ENCODE measurements at places on chromosomes 2 and 18.

DNA sequence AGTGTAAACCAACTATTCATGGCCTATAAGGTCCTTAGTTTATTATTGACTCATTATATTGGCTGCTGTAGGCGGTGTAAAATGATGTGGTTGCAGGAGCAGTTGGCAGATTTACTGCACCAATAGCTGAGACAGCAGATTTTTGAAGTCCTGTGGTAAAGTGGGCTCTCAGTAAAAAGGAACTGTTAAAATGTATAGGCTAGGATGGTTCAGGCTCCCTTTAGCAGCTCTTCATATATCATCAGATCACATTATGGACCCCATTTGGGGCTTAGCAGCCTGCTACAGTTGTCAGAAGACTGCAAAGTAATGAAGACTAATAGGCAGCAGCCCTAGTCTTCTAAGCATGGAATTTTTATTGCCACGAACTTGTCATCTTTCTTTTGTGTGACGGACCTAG is 27.8 kb downstream of the MTX2 start:
- DNase-seq = no peak

DNA sequence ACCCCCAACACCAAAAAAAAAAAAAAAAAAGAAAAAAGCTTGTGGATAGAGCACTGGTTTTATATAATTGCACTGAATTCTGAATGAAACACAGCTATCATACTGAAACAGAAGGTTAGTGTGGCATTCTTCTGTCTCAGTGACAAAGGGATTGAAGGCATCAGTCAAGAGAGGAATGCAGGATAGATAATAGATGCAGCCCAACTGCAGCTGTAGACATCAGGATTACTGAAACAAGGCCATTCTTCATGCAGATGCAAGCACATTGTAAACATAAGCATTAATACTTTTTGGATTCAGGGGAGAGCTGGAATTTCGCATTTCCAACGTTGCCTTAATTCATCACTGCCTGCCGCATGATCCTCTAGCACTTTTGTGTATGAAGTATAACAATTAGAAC is 897.4 kb upstream of the KLHL29 start:
- DNase-seq = no peak

- DNase-seq = no peak
These were observed 59.5 kb downstream of the LHCGR start for GRCh38 chr2:48695991-48696390.

- DNase-seq = peak; percentile 64
These were observed 56.7 kb upstream of the MSTN start for GRCh38 chr2:190119257-190119656.

- DNase-seq = no peak
These were observed 52.2 kb upstream of the TSPYL6 start for GRCh38 chr2:54308186-54308585.

DNA sequence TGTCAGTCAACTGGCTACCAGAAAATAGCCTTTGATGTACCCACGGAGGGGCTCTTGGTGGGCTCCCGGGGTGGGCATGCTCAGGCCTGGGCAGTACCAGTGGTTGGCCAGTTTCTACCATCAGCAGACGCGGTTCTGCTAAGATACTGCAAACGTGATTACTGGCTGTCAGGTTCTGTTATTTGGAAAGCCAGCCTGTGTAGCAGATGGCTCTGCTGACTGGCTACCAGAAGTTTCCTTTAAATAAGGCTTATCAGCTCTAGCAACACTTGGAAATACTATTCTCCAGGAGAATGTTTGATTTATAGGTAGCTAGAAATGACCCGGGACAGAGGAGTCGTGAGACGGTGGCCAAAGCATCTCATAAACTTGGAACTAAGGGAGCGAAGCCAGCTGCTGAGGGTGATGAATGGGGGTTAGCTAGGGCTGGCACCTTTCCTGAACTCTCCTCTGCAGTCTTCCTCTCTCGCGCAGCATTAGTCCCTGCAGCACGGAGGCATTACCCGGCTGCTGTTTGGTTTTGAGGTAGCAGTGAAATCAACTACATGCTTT is 171.9 kb downstream of the AGAP1 start:
- no peak for DNase-seq

DNA sequence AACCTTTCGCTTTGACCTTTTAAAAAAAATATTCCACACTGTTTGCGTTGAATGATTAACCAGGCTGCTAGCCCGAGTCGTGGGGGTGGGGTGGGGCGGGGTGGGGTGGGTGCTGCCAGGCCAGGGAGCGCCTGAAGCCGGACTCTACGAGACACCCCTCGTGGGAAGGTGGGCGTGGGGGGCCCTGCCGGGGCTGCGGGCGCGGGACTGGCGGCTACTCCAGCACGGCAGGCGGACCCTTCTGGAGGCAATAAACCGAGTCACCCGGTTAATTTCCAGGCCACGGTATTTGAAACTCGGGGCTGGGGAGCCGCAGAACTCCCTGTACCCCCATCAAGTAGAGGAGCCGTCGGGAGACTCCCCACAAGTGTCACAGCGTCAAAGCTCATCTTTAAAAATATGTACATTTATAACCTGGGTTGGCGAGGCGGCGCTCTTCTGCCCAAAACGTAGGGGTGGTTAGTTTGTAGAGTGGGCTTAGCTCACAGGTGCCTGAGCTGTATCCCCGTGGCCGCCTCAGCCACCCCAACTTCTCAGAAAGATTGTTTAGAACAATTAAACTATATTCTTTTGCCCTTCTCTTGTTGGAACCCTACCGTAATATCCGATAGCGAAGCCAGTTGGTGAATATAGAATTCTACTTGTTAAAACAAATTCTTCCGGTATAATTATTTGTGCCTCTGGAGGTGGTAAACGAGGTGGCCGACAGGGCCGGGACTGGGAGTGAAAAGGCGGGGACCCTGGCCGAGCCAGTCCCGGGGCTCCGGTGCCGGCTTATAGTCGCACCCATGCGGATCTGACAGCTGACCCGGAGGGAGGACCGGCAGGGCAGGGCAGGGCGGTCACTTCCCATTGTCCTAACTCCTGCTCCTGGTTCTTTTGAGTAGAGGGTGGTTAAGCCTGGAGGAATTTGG is 1.4 kb downstream of the B3GNT2 start:
- peak; percentile 49 for DNase-seq

- peak; percentile 29 for DNase-seq
These were observed 144.8 kb downstream of the ARHGAP28 start for GRCh38 chr18:6874315-6874714.

GRCh38 chr2:153308466-153308865 is 170.1 kb downstream of the RPRM start:
- DNase-seq = no peak

- no peak for DNase-seq
These were observed 31.6 kb downstream of the KCNG2 start for GRCh38 chr18:79829136-79829854.

DNA sequence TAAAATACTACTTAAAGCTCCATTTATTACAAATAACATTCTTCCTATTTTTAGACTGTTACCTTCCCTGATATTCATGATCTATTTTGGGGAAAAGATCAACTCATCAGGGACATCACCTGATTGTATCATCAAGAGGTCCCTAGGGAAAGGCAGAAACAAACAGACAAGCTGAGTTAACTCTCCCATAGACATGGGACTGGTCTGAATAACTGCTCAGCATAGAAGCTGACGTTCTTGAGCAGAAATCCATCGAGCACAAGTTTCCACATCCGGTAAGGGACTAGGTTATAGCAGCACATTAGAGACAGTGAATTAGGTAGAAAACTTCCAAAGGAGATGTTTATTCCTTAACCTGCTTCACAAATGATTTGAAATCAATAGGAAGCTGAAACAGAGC is 1100.4 kb upstream of the SLC39A10 start:
- no peak for DNase-seq

GRCh38 chr2:152247337-152247695 is 71.8 kb upstream of the STAM2 start:
- DNase-seq = no peak

DNA sequence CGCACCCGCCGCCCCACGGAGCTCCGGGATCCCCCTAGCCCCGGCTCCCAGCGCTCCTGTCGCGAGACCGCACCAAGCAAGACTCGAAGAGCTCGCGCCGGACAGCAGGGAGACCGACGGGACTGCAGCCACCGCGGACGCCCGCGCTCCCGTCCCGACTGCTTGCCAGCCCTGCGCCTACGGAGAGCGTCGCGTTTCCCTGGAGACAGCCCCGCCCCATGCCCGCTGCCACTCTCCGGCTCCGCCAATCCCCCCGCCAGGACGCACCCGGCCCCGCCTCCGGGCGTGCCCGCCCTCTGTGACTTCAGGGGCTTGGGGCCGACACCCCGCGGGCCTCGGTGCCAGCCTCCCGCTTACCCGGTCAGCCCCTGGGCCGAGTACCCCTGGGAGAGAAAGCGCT is at the start of gene ANKMY1:
ANKMY1 (minus strand) TSS at position 181 of the 400 bp plus-strand sequence. CDS start 653 bp downstream, outside the sequence.
- peak; percentile 88 for DNase-seq

DNA sequence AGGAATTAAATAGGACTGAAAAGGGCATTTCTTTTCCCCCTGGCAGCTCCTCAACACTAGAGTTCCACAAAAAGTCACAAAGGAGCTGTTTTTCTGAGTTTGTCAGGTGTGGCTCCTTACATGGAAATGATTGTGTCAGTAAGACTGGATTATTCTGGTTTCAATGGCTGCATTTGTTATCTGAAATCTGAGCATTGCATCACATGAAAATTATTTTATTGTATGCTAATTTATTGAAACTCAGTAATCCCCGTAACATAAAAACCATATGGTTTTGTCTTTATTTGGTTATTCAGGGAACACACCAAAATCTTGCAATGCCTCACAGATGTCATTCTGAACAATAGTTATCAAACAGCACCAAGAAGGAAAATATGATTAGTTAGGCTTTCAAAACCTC is 439.7 kb upstream of the TNP1 start:
- DNase-seq = no peak

DNA sequence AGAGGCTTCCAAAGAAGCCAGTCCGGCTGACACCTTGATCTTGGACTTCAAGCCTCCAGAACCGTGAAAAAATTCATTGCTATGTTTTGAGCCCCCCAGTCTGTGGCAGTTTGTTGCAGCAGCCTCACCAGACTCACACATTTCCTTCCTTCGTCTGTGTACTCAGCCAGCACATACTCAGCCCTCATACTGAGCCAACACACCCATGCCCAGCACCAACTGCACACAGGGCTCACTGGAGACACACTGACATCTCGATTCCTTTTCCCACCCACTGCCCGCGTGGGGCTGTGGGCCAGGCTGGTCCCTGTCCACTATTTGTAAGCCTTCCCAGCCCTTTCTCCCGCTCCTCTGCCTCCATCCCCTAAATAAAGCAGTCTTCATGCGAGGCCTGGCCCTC is 24.1 kb upstream of the NMUR1 start:
- DNase-seq = no peak

GRCh38 chr2:231369580-231370428 is 25.7 kb upstream of the B3GNT7 start:
- peak; percentile 62 for DNase-seq

DNA sequence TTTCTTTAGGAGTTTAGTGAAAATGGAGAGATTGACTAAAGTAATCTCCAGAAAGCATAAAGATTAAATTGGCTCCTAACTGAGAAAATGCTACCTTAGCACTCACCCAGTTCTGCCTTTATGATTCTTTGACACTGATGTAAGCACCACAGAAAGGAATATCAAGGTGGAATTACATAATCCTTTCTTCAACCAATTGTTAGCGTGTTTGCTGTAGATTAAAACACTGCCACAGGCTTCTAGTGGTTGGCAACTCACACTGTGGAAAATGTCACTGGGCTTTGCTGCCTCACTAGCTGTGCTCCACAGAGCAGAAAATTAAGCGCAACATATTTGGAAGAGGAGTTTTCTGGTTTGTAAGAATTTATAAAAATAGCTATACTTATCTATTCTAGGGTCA is 104.1 kb downstream of the DLGAP1 start:
- DNase-seq = no peak

DNA sequence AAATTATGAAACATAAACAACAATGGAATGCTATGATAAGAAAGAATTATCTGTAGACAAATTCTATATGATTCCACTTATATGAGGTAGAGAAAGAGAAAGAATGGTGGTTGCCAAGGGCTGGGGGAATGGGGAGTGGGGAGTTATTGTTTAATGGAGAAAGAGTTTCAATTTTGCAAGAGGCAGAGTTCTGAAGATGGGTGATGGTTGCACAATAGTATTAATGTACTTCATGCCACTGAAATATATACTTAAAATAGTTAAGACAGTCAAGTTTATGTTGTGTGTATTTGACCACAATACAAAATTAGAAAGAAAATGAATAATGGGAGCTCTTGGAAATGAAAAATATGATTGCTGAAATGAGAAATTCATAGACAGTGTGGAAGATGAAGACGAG is 22.6 kb upstream of the FAM117B start:
- no peak for DNase-seq

Measured in cardiac muscle cell (in vitro differentiated cells and primary cell).